ENCODE measurements at places on chromosomes 7 and 10. TPM values are rescaled to one million over a fixed set of nuclear protein-coding genes. Genes with fewer than 3 reads are reported as not detected.

Gene NPY4R2
- not detected for total RNA-seq

Gene PIP
- not detected for total RNA-seq

Gene SMKR1
- total RNA-seq, result not detected

Gene SFRP5
- total RNA-seq, result 9.6 TPM

Gene AGAP9
- 14.2 TPM for total RNA-seq

Gene TFPI2
- 4.9 TPM for total RNA-seq

- DNase-seq, result no peak
Observed at GRCh38 chr10:76297358-76297757, 865.9 kb downstream of the LRMDA start.

DNA sequence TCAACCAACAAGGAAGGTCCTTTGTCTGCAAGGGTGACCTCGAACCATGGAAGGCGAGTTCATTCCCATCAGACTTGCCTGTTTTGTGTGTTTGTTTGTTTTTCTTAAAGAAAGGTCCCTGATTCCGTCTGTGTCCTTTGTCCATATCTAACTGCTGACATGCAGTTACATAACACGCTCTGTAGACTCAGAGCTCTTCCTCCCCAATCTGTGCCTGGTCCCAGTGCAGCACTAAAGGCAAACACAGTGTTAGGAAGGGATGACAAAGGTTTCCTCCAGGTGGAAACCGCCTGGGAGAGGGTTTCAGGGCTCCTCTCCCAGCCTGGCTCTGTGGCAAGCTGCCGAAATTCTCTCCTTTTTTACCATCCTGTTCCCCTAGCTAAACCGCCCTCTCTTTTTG, 13.4 kb downstream of the JCAD start:
- no peak for DNase-seq

DNA sequence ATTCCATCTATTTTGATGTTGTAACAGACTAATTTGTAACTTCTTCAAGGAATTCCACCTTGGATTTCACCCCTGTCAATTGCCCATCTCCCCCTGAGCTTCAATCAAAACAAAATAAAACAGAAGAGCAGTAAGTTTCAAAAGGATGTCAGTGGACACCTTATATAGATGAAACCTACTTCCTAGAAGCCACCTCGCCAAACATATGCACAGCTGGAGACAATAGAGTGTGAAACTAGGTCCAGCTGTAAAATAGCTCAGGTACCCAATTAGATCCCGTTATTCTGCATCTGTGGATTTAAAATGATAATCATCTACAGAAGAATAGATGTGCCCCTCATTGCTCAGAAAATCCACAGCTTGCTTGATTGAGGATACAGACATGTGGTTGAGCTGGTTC, 598.6 kb downstream of the SH2D4B start:
- DNase-seq, result no peak

DNA sequence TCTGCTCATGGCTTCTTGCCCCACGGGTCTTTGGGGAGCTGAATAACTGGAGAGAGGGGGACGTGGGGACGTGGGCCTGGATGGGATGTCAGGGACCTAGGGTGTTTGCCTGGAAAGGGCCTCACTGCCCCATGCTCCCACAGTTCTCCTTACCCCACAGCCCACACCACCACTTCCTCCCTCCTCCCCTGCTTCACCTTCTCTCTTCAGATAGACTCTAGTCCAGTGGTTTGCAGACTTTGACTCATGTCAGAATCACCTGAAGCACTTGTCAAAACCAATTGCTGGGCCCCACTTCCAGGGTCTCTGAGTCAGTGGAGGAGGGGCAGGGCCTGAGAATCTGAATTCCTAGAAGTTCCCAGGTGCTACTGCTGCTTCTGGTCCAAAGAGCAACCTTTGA, 327.4 kb downstream of the RPS24 start:
- no peak for DNase-seq

GRCh38 chr7:49771427-49772176, 1.8 kb upstream of the VWC2 start:
- DNase-seq, result no peak

Data from type B pancreatic cell (in vitro differentiated cells).